Transverse colon (tissue), 4 donors: ENCODE measurements at places on chromosomes 2 and 18. TPM values are rescaled to one million over a fixed set of nuclear protein-coding genes. Genes with fewer than 3 reads are reported as not detected.

GRCh38 chr2:74815941-74816340 is 18.0 kb upstream of the HK2 start:
- no peak overlapping the region for H3K4me3 ChIP-seq
- peaks cover 20% of the 10 kb centered on the region for H3K4me1 ChIP-seq
- no peaks in the 10 kb centered on the region for H3K27me3 ChIP-seq
- DNase-seq, result no peak
- peak overlapping the region; percentile 17 for H3K27ac ChIP-seq

GRCh38 chr2:11786592-11786991 is 40.2 kb downstream of the LPIN1 start:
- no peaks in the 10 kb centered on the region for H3K27me3 ChIP-seq
- H3K27ac ChIP-seq, result no peak overlapping the region

SPEG gene
- total RNA-seq, result 95.8 TPM

NYAP2 gene
- not detected for total RNA-seq

SLC9A4 gene
- not detected for total RNA-seq
